T-helper 1 cell (primary cell): ENCODE measurements at places on chromosomes 12 and 14.

GRCh38 chr12:4645023-4645422, 3.8 kb downstream of the AKAP3 start:
- DNase-seq: no peak

GRCh38 chr14:25132732-25133422, 82.9 kb upstream of the STXBP6 start:
- DNase-seq: peak; percentile 39

- no peak for DNase-seq
These were observed 54.4 kb upstream of the BMP4 start for GRCh38 chr14:54010981-54011380.

DNA sequence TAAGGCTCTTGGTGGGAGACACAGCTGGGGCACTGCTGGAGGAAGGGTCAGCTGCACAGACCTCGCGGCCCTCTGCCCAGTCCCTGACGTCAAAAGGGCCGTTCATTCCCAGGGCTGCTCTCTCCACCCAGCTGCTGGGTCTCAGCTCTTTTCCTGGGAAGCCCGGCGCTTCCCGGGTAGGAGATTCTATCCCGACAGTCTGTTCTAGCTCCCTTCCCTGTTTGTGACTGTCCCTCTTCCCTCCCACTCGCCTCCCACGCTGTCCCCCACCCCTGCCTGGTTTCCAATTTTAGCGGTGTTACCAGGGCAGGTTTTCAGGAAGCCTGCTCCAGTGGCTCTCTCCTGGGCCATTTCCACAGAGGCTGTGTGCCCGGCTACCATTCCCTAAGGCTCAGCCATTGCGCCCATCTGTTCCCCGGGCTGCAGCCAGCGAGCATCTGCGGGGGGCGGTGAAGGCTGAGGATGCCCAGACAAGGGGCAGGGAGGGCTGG, 186.6 kb downstream of the CACNA1C start:
- no peak for DNase-seq

- no peak for DNase-seq
These were observed 225.4 kb upstream of the KITLG start for GRCh38 chr12:88805692-88806091.

DNA sequence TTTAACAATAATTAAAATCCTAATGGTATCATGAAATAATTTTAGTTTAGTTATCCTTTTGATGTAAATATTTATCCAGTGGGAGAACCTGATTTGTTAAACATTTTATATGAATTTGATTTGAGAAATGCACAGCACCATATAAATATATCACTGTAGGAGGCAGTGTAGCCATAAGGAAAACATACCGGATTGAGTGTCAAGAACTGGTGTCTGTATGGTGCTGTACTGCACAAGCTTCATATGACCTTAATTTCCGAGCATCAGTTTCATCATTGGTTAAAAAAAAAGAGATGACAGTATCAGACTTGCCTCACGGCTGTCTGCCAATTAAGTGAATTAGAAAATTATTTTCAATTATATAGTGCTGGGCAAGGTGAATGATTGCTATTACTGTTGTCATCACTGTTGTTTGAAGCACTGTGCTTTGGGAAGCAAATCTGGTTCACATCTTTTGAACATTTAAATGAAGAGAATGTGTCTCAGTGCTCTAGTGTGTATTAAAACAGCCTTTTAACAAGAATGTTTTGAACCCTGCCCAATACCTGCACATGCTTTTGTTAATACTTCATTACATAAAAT, 72.1 kb downstream of the TMTC2 start:
- no peak for DNase-seq

- no peak for DNase-seq
These were observed 601 bp downstream of the ZNF839 start for GRCh38 chr14:102320033-102320660.

GRCh38 chr14:53023325-53023724, 72.5 kb upstream of the FERMT2 start:
- no peak for DNase-seq

DNA sequence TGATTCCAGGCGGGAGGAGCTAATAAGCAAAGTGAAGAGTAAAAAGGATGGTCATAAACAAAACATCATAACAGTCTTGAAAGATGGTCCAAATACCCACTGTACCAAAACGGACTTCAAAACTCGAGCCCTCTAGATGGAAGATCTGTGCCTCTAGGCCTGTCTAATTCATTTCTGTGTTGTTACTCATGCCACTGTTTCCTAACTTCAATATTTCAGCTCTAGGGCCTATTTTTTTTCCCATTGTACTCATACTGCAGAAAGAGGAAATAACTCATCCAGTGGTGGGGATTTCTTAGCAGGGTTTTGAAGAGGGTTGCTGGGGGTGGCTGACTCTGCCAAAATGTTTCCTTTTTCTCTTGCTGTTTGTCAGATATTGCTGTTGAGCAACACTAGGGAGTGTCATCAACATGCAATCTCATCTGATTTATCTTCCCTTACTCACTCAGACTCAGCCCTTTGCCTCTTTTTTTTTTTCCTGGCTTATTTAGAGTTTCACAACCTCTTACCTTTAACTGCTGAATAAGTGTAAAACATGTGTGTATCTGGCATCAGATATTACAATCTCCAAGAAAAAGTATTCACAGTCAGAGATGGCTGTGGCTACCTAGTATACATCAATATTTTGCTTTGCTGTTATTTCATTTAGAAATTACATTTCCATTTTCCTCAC, 189.6 kb downstream of the DUSP6 start:
- DNase-seq: no peak

DNA sequence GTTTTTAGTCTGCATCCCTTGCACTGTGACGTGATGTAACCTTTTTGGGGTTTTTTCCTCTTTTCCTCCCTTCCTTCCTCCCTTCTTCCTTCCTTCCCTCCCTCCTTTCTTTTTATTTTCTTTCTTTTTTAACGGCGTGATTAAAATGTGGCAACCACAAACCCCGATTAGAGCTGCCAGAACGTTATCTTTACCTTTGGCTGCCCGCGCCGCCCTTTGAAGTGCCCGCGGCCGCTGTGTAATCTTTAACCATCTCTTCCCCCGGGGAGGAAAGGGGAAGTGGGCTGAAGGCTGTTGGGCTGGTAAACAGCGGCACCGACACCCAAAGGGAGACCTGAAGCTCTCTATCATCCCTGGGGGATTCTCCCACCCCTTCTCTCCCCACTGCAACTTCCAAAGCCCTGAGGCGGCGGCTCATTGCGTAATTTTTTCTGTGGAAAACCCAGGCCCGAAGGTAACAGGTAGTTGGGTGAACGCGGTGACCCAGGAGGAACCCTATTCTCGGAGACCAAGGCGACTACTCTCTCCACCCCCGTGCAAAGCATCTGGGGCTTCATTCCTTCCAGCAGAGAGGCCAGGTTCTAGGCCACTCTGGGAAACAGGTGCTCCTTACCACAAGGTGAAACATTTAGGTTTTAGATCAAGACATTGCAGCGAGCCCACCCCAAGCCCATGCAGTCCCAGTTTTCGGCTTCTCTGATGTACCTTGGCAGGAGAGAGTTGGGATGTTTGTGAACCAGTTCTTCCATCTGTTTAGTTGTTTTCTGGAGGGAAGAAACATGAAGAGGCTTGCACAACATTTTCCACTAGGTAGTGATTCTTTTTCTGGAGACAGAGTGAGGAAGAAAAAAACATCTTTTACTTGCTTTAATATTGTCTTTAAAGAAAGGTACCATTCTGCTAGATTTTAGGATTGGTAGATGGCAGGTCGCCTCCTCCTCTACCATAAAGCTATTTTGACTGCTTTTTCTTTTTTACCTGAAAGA, 1.5 kb downstream of the LGR5 start:
- DNase-seq: peak; percentile 1

- no peak for DNase-seq
These were observed 59.4 kb upstream of the FICD start for GRCh38 chr12:108455706-108456105.

DNA sequence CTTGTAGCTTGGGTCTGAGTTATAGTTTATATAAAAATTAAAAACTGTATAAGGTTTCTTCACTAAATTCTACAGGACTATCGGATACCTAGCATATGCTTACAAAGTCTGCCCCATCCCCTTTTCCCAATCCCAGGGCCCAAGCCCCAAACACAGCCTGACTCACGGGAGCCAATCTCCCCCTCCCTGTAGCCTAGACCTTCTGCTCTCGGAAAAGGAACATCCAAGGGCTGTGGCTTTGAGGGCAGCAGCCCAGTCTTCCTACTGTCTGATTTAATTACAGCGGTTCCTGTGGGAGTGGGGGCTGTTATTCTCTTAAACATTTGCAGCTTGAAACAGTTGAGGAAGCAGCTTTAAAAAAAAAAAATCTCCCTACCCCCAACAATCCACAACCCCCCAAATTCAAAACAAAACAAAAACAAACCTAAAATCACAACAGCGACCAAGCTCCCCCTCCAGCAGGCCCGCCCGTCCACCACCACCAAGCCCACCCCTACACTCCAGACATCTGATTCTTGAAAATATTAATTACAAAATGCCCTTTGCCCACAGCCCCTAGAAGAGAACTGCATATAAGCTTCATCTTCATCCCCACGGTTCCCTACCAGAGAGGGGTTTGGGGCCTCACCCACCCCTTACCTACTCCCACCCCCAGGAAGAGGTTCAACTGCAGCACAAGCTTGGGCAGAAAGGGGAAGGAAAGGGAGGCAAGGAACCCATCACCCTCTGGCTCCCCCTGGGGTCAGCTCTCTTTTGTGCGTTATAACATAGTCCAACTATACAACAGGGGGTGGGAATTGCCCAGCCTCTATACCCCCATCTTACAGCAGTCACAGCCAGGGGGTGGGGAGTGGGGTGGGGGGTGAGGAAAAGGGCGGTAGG, 1.1 kb upstream of the PRKAG1 start:
- DNase-seq: peak; percentile 25

DNA sequence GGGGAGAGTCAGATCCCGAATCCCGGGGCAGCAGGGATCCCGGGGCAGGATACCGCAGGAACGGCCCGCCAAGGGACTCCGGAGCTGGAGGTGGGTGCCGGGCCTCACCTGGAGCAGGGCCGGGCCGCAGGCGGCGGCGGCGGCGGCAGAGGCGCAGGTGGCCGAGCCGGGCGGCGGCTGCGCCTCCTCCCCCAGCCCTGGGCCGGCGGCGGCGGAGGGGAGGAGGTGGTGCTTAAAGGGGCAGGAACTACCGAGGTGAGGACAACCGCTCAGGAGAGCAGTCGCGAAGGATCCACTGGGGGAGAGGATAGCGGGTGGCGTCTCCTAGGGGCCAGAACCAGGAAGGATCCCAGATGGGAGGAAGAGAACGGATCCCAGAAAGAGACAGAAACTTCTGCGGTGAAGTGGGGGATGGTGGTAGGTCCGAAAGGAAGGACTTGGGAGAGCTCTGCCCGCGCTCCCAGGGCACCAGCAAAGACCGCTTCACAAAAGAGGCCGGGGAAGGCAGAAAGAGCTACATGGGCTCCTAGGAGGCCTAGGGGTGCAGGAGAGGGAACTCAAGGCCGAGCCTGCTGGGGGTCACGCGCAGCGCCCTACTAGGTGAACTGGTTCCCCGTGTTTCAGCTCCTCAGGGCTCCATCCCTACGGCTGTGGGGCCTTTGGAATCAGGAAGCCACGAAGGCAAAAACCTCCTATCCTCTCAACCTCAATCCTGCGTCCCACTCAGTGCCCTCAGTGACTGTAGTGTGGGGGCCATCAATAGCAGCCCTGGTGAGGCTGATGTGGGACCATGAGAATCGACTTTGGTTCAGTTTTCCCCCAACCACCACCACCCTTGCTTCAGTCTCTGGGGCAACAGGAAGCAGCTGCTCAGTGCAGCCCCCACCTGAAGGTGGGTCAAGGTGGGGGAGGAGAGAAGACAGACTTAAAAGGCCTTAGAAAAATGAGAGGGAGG, 5.0 kb upstream of the BAZ2A start:
- DNase-seq: peak; percentile 71

DNA sequence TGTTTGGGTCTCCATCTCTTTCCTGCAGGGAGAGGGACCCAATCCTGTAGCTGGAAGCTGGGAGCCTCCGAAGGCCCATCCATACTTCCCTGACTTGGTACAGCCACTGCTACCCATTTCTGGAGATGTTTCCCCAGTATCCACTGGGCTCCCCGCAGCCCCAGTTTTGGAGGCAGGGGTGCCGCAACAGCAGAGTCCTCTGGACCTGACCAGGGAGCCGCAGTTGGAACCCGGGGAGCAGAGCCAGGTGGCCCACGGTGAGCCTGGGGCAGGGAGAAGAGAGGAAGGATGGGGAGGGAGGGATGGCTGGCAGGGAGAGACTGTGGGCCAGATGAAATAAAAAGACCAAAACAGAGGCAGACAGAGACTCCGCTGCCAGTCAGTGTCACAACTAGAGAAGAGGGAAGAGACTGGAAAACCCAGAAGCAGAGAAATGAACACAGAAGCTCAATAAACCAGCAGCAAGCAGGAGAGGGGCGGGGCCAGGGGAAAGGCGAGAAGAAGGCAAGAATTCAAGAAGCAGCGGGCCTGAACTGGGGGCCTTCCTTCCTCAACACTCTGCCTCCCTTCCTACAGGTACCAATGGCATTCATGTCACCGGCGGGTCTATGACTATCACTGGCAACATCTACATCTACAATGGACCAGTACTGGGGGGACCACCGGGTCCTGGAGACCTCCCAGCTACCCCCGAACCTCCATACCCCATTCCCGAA, 6.3 kb downstream of the LTBR start:
- DNase-seq: no peak

- DNase-seq: no peak
These were observed 161.2 kb downstream of the TTC8 start for GRCh38 chr14:88985654-88986053.

- DNase-seq: no peak
These were observed 118.0 kb upstream of the TMEM260 start for GRCh38 chr14:56461276-56462275.

DNA sequence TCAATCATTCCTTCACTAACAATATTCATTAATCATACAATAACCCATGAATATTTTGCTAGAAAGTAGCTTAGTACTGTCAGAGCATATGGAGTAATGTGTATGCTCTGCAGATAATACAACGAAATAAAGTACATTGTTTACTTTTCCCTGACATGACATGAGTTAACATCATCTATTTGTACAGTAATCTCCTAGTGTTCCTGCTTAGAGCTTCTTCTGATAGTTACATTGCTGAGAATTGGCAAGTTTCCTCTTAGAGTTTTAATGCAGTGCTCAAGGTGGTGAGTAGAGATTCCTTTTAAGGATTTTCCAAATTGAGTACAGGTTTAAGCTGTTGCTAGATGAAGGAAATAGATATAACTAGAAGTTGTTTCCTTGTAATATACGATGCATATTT, 164.5 kb upstream of the NPAS3 start:
- no peak for DNase-seq
